ENCODE measurements at places on chromosomes 3 and 15. TPM values are rescaled to one million over a fixed set of nuclear protein-coding genes. Genes with fewer than 3 reads are reported as not detected.

NCBP2 gene
- 67.3 TPM for total RNA-seq

COL8A1 gene
- total RNA-seq: 62.4 TPM

FSD2 gene
- total RNA-seq: not detected

ATP1B3 gene
- 52.6 TPM for total RNA-seq

EBLN2 gene
- 7.7 TPM for total RNA-seq

GJD2 gene
- not detected for total RNA-seq

CHRNA3 gene
- not detected for total RNA-seq

ZNF80 gene
- total RNA-seq: not detected

SCN11A gene
- under 0.01 TPM for total RNA-seq

FAM81A gene
- total RNA-seq: 0.66 TPM

ALDH1A3 gene
- total RNA-seq: 54.7 TPM

RASGRP1 gene
- 0.22 TPM for total RNA-seq

TBC1D21 gene
- not detected for total RNA-seq

SSR3 gene
- 630 TPM for total RNA-seq

B3GALNT1 gene
- 24.2 TPM for total RNA-seq

B3GNT5 gene
- total RNA-seq: 9.8 TPM

ABHD10 gene
- 73.8 TPM for total RNA-seq

Measured in uterine smooth muscle cell (primary cell).